ENCODE measurements at places on chromosomes 6 and 20.

GRCh38 chr6:168999392-168999791, 254.3 kb downstream of the THBS2 start:
- no peak for DNase-seq

- no peak for DNase-seq
These were observed 21.0 kb downstream of the NOL7 start for GRCh38 chr6:13635948-13636658.

DNA sequence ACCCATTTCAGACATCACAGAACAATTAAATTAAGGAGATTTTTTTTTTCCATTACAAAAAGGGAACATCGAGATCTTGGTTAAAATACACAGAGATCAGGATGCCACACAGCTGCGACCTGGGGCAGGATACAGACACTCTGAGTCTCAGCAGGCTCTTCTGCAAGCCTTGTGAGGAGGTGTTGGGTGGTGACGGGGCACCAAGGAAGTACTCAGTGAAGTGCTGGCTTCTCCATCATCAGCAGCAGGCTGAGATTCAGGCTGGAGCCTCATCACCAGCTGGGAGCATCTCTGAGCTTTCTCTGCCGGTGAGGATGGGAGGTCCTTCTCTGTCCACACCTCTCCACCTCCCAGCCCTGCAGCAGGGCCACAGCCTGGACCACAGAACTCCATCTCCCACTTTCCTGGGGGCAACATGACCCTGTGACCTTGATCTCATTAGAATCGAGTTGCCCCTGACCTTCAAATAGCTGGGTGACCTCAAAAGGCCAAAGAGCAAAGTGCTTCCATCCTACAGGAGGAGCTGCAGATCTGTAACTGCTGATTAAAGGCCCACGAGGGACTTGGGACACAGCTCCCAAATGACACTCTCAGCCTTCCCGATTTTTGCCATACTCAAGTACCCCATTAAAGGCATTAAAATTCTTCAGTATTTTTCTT, 16.0 kb downstream of the PMEPA1 start:
- DNase-seq: no peak

GRCh38 chr6:25630508-25631278, 21.3 kb upstream of the SCGN start:
- DNase-seq: no peak

GRCh38 chr20:53104884-53105283, 132.7 kb downstream of the TSHZ2 start:
- DNase-seq: no peak

DNA sequence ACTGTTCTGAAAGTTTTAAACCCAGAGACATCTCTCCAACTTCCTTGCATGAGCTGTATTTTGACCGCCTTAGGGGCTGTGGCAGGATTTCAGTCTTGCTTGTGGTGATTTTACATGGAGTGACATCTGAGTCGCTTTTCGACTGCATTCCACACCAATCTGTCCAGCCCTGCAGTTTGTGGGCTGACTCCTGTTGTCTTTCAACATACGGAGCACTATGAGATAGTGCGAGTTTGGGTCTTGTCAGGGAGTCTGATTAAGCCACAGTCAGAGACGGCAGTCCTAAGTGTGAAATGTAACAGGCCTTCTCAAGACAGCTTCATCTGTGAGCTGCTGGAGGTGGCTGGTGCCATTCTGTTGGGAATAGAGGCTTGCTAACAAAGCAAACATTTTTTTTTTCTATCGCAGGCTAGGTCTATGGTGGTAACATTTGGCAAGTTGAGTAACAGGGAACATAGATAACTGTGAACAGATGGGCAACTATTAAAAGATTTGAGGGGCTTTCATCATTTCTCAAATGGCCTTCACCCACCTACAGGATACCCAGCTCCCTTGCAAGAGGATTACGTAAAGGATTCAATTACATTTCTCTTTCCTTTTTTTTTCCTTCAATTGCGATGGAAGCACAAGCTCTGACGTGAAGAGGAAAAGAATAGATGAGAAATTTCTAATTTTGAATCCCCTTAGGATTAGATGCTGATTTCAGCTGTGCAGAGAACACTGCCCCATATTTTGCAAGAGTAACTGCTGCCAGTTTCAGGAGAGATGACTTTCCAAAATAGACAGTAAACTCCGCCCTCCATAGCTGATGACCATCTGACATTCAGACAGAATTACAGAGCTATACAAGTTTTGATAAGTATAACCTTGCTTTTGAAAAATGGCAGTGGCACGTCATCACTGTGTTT, 25.1 kb downstream of the CAP2 start:
- no peak for DNase-seq

GRCh38 chr20:35690265-35690664, 8.9 kb downstream of the NFS1 start:
- DNase-seq: no peak

- no peak for DNase-seq
These were observed 24.1 kb upstream of the SALL4 start for GRCh38 chr20:51826372-51826771.
